ENCODE measurements at places on chromosomes 5 and 9.

GRCh38 chr5:172437445-172438318 lies 16.6 kb downstream of the SH3PXD2B start:
- no peak for DNase-seq

DNA sequence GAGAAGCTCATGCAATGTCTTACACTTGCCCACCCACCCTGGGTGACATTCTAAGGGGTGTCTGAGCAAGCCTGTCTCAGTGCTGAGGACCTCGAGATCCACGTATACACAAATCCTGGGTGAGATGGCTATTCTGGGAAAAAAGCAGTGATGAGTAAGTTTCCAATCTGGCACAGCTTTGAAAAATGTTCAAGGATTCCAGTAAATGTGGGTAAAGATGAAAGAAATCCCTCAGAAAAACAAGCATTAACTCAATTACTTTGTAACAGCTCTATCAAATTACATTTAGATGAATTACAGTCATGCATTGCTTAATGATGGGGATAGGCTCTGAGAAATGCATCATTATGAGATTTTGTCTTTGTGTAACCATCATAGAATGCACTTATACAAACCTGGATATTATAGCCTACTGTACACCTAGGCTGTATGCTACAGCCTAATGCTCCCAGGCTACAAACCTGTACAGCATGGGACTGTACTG lies 26.9 kb downstream of the GOLM1 start:
- DNase-seq, result peak; percentile 24

DNA sequence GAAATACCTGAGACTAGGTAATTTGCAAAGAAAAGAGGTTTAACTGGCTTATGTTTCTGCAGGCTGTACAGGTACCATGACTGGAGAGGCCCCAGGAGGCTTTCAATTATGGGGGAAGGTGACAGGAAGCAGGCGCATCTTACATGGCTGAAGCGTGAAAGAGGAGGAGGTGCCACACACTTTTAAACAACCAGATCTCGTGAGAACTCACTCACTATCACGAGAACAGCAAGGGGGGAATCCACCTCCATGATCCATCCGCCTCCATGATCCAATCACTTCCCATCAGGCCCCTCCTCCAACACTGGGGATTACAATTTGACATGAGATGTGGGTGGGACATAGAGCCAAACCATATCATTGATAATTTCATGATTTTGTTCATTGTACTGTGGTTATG lies 2.5 kb upstream of the MED27 start:
- no peak for DNase-seq

DNA sequence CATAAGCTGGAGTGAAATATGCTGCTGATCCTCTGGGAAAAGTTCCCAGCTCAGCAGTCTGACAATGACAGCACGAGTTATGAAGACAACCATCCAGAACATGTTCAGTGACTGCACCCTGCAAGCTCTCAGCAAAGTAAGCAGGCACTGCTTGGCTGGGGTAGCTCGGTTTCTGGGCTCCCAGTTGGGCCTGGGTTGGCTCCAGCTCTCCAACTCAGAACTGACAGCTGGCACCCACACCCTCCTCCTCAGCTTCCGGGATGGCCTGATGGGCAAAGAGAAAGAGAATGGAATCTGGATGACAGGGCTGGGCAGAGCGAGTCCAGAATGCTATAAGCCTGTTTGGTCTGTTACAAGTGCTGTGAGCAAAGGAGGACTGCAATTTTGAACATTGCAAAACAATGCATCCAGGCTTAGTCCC lies 185.0 kb downstream of the CSNK1G3 start:
- peak; percentile 57 for DNase-seq

DNA sequence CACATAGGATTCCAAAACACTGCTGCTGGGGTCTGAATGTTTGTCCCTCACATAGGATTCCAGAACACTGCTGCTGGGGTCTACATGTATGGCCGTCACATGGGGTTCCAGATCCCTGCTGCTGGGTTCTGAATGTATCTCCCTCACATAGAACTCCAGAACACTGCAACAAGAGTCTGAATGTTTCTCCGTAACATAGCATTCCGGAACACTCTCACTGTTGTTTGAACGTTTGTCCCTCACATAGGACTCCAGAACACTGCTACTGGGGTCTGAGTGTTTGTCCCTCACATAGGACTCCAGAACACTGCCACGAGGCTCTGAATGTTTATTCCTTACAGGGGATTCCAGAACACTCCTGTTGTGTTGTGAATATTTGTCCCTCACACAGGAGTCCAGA lies 216.8 kb downstream of the FOXD4L6 start:
- DNase-seq, result no peak

GRCh38 chr9:97675655-97676054 lies 21.5 kb downstream of the XPA start:
- no peak for DNase-seq

GRCh38 chr5:170986598-170986997 lies 124.8 kb downstream of the RANBP17 start:
- no peak for DNase-seq

DNA sequence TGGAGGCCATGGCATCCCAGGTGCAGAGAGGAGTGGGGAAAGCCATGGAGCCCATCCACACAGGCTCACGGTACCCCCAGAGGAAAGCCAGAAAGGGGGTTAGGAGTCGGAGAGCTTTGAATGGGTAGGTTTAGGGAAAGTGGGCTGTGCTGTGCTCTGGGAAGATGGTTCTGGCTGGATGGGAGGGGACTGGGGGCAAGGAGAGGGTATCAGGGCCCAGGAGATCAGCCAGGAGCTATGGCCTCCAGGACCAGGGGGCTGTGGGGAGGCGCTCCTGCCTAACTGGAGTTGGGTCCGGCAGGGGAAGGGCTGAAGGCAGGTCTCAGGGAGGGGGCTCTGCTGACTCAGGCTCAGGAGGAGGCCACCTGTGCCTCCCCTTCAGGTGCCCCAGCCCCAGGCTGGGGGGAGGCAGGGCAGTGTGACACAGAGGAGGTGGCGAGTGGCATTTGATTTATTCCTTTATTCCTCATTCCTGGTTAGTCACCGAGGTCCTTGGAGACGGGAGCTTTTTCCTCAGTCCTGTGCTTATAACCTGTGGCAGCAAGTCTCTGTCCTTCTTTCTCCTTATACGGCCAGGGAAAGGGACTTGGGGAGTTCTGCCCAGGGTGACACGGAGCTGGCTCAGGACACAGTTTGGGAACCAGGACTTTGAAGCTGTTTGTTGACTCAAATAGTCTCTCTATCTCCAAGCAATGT lies 60.8 kb downstream of the TSTD2 start:
- DNase-seq, result no peak

- DNase-seq, result no peak
Observed at GRCh38 chr5:6676702-6677101, 36.5 kb upstream of the TENT4A start.

- no peak for DNase-seq
Observed at GRCh38 chr9:123089790-123090189, 56.3 kb downstream of the GPR21 start.

DNA sequence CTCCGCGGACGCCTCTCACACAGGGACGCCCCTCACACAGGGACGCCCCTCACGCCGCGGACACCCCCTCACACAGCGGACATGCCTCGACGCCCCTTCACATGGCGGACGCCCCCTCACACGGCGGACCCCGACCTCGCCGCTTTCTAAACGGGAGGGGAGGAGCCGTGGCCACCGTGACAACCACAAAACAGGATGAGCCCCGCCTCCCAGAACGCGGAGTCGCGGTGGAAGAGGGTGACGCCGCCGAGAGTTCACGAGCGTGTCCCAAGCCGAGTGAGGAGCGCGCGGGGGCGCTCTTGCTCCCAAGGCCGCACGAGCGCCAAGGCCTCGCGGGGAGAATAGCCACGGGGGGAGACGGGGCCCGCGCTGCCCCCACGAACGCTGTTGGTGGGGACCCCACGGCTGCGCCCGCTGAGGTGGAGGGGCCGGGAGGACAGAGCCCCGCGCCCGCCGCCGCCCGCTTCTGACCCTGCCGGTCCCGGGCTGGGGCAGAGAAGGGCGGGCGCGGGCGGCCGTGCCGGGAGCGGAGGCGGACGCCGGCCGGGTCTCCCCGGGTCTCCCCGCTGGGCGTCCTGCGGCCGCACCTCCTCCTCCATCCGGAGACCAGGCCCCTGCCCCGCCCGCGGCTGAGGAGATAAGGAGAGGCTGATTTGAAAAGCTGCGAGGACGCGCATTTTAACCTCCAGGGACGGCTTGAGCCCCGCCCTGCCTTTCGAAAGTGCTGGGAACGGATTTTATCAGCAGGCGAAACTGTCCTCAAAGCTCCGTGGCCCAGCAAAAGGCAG lies 3.9 kb upstream of the NKD2 start:
- DNase-seq, result no peak

- no peak for DNase-seq
Observed at GRCh38 chr5:109167586-109167985, 242.2 kb downstream of the PJA2 start.

- DNase-seq, result no peak
Observed at GRCh38 chr5:131589510-131590348, 45.3 kb downstream of the RAPGEF6 start.

DNA sequence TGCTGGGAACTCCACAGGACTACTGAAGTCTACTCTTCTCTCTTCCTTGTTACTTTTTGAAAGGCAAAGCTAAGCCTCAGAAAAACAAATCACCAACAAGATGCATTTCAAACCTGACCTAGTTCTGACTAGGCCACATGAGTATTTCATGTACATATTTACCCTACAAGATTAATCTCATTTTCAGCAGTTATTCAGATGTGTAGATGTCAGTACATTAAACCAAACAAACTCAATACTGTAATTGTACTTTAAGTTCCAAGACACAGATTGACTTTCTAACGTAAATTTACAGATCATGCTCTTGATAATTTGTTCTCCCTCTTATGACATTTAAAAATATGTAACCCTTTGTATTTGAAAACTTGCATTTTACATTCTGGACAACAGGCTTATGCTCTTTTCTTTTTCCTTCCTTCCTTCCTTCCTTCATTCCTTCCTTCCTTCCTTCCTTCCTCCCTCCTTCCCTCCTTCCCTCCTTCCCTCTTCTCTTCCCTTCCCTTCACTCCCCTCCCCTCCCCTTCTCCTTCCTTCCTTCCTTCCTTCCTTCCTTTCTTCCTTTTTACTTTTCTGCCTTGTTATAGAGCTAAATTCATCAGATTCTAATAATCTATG lies 1653.4 kb downstream of the EFNA5 start:
- DNase-seq, result no peak

GRCh38 chr5:72252574-72253155 lies 67.4 kb downstream of the MRPS27 start:
- DNase-seq, result no peak

DNA sequence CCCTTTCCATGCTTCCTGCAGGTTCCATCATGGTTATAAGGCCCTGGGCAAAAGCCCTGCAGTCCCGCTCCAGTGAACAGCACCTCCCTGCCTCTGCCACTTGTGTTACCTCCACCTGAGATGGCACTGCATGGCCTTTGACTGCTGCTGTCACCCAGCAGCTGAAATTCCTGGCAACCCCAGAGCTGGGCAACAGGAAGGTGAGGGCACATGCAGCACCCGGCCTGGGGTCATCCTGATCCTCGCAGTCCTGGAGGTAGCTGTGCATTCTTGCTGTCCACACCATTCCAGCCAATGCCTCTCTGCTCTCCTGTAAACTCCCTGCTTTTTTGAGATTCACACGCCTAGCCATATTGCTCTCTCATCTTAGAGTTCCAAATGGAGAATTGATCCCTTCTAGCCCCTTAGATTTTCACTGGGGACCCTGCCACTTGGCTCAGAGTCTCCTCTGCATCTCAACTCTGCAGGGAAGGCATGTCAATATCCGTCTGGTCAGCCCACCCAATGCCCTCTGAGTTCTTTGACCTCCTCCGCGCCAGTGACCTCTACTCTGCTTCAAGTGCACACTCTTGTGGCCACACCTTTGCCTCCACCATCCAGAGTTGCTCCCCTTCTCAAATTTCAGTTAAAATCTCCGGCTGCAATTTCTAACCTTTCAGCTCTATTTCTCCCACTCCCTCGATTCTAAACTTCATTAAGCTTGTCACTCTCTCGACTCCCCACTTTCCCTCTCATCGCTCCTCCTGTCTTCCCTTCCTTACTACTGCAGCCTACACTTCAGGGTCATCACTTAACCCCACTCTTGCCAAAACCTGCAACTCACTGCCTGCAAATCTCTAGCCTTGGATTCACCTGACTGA lies 93.4 kb downstream of the ANKH start:
- no peak for DNase-seq

GRCh38 chr9:121667214-121667613 lies 15.8 kb downstream of the DAB2IP start:
- no peak for DNase-seq

- DNase-seq, result no peak
Observed at GRCh38 chr9:93684806-93685543, 108.6 kb downstream of the PHF2 start.

- DNase-seq, result peak; percentile 65
Observed at GRCh38 chr9:120394058-120394669, 185.8 kb downstream of the CDK5RAP2 start.

- DNase-seq, result no peak
Observed at GRCh38 chr9:124805186-124805585, 28.3 kb downstream of the OLFML2A start.

GRCh38 chr5:168939887-168940544 lies 360.8 kb upstream of the PANK3 start:
- DNase-seq, result no peak

DNA sequence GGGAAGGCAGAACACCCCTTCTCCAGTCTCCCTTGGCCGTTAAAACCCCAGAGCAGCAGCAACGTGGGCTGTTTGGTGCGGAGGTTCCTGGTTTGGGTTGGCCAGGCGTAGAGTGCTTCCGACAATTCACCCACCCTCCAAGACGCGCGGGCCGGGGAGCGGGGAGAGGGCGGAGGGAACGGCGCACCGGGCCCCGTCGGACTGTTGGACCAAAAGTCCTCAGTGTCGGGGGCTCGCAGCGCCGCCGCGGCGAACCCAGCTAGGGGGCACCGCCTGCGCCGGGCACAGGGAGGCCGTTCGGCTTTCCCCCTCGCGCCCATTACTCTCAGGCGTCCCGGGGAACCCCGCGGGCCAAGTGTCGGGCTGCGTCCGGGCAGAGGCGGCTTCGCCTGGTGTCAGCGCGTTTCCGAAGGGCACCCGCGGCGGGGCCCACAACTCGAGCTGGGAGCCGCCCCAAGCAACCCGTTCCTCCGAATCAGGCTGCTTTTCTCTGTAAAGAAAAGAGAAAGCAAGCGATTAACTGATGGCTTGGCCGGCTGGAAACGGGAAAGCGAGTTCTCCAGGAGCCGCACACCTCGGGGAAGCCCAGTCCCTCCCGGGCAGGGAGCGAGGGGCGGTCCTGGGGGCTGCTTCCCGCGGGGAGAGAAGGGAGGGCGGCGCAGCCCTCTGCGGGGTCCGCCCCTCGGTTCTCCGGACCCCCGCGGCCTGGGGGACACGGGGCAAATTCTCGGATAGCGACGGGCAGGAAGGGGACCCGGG lies 145.5 kb downstream of the ERCC6L2 start:
- DNase-seq, result no peak

DNA sequence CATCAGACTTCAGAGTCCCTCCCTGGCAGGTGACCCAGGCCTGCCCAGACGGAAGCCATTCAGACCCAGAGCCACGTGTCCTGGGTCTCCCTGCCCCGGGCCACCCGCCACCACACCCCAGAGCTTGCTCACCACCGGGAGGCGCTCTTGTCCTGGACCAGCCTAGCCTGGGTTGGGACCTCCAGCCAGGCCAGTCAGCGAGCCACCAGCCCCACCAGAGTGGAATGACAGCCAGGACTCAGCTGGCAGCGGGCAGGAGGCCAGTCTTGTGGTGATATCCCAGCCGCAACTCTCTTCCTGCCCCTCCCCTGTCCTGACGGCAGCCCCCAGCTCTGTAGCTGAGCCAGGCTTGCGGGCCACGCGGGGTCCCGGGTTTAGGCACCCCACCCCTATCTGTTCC lies 1.7 kb upstream of the PTGDS start:
- no peak for DNase-seq

GRCh38 chr9:79213417-79214125 lies 358.2 kb upstream of the TLE4 start:
- no peak for DNase-seq

- no peak for DNase-seq
Observed at GRCh38 chr9:131635892-131636291, 90.6 kb downstream of the PRRT1B start.

All from GM04503 (cell line).